Left ventricle myocardium inferior (tissue), 1 donor: ENCODE measurements at places on chromosomes 4 and X. TPM values are rescaled to one million over a fixed set of nuclear protein-coding genes. Genes with fewer than 3 reads are reported as not detected.

Gene EDA
- total RNA-seq, result 7.3 TPM

Gene CPZ
- total RNA-seq, result 0.27 TPM

Gene DCLK2
- 21.9 TPM for total RNA-seq

Gene CENPVL2
- total RNA-seq, result not detected

Gene SAGE1
- total RNA-seq, result not detected

Gene UGT2B11
- total RNA-seq, result not detected

- DNase-seq, result no peak
These were observed 970.8 kb upstream of the TENM3 start for GRCh38 chr4:181272422-181272821.

DNA sequence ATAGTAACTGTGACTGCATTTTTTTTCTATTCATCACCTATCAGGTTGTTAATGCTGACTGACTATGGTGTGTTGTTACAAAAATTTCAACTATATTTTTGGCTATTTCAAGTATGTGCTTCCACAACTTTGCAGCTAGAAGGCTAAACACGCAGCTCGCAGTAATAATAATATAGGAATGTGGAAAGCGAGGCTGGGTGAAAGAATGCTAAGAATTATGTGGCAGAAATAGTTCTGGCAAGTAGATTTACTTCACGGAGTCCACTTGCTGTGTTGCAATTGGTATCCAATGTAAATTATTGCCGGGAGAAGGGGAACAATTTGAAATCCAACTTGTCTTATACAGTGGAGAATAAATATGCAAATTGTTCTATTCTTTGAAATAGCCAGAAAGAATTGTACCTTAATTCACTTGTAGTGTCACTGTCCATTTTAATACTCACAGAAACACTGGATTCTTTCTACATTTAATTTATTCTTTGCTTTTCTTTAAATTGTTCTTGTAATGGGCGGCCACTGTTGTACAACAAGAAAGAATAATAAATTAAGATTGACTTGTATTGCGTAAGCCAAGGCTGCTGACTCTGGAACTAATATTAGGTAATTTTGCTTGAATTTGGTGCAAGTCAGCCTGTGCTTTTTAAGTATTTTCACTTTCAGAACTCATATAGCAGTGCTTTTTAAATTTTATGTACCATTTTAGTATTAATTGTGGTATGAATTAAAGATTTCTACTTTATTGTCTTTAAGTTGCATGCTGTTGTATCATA, 154.9 kb downstream of the FRMPD4 start:
- DNase-seq, result no peak

- no peak for DNase-seq
These were observed 33.4 kb downstream of the PHOX2B start for GRCh38 chr4:41715155-41715554.

DNA sequence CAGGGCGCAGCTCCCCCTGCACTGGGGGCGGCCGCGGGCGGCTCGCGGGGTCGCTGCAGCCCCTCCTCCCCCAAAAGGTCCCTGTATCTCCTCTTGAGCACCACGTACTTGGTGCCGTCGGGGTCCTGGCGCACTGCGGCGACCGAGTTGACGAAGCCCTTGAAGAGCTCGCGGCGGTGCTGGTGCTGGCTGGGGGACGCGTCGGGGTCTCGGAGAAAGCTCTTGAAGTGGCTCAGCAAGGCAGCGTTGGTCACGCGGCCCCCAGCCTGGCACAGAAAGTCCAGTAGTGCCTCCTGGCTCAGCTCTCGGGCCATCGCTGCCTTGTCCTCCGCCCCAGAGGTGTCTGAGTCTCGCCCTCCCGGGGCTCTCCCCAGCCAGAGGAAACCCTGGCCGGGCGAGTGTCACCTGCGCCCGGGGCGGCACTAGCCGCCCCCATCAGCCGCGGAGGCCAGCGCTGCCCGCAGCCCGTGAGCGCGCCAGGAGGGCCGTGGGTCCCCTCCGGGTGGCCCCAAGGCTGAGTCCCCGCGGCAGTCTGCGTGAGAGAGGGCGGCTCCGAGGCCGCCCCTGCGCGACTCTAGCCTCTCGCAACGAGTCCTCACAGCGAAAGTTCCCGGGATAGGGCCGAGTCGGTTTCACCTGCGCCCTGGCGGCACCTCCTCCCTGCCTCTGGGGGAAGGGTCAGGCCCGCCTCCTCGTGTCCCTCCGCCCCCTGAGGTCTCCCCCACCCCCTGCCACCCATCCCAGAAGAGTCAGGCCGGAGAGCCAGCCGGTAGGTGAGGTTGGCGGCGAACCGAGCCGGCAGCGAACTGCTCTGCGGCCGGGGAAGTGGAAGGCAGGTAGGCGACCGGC, at the start of gene SOWAHB:
SOWAHB (minus strand) TSS at position 609 of the 849 bp plus-strand sequence; CDS start at position 314, 295 bp downstream.
- no peak for DNase-seq

GRCh38 chrX:100379388-100379986, 30.6 kb downstream of the PCDH19 start:
- DNase-seq, result no peak
